ENCODE measurements at places on chromosomes 12 and 14.
A peak's percentile ranks its signal among the peaks of the same experiment; 100 is the strongest.

DNA sequence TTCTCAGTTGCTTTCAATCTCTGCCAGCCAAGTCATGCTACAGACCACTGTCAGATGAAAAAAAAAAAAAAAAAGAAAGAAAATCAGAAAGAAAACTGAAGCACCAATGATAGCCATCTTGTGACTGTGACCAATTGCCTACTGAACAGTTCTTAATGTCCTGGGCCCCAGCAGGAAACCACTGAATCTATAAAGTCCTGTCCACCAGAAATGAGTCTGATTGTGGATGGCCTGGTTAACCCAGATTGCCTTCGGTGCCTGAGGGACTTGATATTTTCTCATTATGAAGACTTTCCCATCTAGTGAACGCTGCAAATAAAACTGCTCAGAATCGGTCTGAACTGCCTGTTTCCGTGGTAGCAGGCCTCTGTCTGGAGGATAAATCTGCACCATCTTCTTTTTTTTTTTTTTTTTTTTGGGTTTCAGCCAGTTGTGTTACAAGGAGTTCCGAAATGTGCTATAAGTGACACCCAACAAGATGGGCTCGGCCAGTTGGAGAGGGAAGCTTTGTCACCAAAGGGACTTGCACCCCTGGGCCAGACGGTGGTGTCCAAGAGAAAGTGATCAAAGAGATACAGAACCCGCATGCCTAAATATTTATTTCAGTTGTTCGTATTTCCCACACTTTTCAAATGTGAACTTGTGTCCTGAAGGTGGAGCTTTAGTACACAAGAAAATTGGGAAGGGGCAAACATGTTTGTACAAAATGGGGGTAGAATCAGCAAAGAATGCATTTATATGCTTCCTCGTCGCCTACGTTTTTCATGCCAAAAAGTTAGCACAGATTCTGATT is 3.0 kb upstream of the PLXNC1 start:
- no peak for DNase-seq

- no peak for DNase-seq
Measured at GRCh38 chr14:68399971-68400370, 392.9 kb downstream of the ZFP36L1 start.

- peak; percentile 27 for DNase-seq
Measured at GRCh38 chr14:91573894-91574837, 64.1 kb upstream of the PPP4R3A start.

DNA sequence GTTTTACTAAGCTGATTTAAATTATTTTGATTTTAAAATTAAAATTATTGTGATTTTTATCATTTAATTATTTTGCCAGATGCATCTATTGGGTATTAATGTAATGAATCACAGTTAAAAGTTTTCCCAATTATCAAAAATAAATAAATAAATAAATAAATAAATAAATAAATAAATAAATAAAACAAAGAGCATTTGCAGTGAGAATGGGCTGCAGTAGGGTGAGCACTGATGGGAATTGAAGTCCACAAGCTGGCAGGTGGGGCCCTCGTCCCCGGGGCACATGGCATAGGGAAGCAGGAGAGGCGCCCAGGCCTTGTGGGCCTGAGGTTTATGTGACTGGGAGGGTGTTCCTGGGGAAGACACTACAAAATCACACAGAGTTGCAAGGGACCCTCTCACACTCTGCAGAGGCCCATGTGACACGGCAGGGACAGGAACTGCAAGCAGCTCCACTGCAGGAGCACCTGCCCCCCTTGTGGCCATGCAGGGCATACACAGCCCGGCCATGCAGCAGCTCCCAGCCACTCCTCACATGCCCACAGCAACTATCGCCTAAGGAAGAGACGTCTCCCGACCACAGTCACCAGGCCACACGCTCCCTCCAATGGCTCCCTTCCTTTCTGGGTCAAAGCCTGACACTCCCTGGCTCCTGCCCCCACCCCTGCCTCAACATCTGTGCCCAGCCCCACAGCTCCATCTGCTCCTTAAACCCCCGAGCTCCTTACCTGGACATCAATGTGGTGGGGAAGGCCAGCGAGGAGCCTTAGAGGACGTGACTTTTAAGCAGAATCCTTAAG is 256.3 kb upstream of the SFSWAP start:
- peak; percentile 54 for DNase-seq

GRCh38 chr12:51295651-51296050 is 25.4 kb upstream of the SMAGP start:
- DNase-seq: peak; percentile 19

- DNase-seq: peak; percentile 79
Measured at GRCh38 chr12:26246483-26247164, 51.3 kb downstream of the SSPN start.

DNA sequence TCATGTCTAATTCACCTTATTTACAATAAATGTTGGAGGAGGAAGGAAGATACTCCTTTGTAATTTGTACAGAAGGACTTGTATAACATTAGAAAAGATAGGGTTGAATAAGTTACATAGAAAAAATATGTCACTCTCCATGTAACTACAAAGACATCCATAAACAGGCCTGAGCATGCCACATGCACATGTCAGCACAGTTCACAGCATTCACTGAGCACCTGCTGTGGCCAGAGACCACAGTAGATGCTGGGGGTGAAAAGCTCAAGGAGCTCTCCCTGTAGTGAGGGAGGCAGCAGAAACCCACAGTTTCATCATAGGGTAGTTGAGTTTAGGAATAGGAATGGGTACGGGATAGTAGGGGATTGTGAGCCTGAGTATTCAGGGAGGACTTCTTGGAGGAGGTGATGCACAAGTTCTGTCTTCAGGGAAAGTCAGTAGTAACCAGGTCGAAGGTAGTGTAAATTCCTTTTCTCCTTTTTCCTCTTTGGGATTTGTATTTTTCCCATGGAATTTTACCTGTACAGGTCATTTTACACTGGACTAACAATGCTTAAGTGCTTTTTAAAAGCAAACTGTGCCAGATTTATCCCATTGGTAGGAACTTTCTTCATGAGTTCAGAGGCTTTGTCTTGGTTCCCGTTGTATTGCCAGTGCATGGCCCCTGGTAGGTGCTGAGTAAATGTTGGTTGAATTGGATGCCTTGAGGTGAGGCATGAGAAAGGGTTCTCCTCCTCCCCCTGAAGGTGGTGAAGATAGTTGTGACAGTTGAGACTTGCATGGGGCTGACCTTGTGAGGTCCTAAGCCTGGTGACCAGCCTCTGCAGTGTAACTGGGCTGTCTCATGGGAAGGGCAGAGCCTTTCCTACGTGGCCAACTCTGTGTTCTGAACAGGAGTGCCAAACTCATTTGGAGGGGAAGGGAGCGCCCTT is 20.2 kb downstream of the PRKCH start:
- DNase-seq: no peak

GRCh38 chr12:124240493-124240892 is 54.4 kb upstream of the RFLNA start:
- peak; percentile 29 for DNase-seq

DNA sequence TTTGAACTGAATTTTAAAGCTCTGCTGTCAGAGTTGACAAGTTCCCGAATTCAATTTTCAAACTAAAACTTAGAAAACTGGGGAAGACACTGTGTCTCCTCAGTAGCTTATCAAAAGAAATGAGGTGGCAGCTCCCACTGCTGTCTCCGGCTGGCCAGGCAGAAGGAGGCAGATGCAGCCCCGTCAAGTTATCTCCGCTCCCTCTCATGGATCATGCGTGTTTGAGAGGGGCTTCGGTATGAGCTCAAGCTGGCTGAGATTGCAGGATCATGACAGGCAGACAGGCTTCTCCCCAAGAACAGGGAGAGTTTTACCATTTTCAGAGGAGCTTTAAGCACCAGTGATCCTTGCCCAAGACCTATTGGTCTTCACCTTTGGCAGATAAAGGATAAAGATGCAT is 88.8 kb downstream of the NEDD1 start:
- no peak for DNase-seq

DNA sequence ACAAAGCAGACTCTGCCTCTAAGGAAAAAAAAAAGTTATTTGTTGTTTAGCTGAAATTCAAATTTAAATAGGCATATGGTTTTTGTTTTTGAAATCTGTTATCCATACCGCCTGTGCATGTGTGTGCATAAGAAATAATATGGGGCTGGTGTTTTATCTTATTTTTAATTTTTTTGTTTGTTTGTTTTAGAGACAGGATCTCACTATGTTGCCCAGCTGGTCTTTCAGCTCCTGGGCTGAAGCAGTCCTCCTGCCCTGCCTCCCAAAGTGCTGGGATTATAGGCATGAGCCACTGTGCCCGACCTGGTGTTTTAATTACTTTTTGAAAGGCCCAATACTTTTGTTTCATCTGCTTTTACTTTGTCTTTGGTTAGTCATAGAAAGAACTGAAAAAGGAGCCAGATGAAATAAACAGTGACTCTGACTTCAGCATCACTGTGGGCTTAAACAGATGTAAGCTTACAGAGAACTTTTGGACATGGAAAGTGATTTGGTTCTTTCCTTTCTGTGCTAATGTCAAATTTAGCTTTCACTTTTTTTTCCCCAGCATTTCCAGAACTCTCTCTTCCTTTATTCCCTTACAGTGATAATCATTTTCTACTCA is 37.2 kb downstream of the SUPT16H start:
- no peak for DNase-seq

- peak; percentile 49 for DNase-seq
Measured at GRCh38 chr12:113980537-113981337, 14.6 kb upstream of the RBM19 start.

DNA sequence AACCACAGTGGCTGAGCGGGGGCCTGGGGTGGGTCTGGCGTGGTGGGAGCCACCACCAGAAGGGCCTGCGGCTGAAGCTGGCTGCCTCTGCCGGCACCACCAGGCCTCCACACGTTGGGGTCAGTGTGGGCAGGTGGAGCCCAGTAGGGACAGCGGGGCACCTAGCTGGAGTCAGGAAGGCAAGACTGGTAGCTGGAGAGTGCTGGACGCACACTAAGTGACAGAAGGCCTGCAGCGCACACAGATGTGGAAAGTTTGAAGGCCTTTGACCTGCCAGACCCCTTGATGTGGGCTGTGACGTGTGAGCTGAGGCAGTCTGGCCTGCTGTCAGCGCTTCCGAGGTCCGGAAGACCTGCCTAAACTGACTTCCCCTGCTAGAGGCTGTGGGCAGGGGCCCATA is 26.3 kb downstream of the RIN3 start:
- DNase-seq: no peak

DNA sequence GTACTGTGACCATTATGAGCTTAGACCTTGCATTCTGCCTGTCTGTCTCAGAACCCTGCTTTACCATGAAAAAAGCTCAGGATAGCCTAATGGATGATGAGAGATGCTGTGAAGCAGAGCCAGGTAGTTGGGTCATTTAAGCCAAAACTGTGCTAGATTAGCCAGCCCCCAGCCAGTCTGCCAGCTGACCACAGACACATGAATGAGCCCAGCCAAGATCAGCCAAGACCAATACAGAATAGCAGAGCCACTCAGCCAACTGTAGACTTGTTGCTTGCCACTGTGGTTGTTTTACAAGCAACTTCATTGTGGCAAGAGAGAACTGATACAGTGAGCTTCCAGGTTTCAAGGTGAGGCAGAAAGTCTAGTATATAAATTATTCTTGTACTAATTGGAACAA is 12.8 kb upstream of the UTP20 start:
- no peak for DNase-seq

GRCh38 chr12:22625762-22626294 is 857 bp downstream of the ETNK1 start:
- peak; percentile 20 for DNase-seq

DNA sequence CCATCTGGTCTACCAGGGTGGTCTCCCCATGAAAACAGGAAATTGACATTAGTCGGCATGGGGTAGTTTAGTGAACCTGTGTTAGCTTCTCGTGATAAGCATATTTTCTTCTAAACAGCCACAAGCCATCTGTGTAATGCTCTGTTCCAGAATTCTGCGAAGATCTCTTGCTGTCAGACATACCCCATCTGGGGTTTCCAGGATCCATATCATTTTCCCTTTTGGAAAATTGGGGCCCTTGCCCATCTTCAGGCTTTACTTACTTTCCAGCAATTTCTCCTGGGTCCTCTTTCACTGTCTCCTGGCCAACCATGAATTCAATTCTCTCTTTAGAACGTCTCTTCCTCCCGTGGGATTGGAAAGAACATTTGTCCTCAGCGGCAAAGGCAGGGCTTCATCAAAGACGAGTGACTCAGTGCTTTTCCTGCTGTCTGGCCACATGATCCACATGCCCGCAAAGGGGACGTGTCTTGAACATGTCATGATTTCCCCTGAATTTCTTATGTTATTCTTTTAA is 21.4 kb upstream of the NCOR2 start:
- DNase-seq: peak; percentile 83

- no peak for DNase-seq
Measured at GRCh38 chr14:39977198-39977597, 545.0 kb upstream of the FBXO33 start.

GRCh38 chr14:23285530-23286019 is 357 bp downstream of the HOMEZ start:
- DNase-seq: peak; percentile 47

GRCh38 chr12:80648881-80649280 is 58.6 kb upstream of the MYF6 start:
- peak; percentile 12 for DNase-seq

GRCh38 chr12:52054833-52055730 is 3.8 kb downstream of the NR4A1 start:
- DNase-seq: no peak

DNA sequence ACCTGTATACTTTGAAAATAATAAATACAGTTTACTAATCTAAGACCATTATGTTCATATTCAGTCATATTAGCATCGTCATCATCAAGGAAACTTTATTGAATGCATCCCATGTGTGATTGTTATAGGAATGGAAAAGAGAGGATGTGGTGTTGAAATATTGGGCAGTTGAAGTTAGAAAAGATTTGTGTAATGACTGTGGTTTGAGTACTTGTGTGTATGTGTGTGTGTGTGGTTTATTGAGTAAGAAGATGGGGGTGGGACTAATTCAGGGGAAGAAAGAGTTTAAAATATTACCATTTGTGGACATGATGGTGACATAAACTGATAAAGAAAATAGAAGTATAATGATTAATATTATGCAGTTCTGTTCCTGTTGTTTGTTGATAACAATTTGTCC is 238.7 kb upstream of the SEL1L start:
- no peak for DNase-seq

DNA sequence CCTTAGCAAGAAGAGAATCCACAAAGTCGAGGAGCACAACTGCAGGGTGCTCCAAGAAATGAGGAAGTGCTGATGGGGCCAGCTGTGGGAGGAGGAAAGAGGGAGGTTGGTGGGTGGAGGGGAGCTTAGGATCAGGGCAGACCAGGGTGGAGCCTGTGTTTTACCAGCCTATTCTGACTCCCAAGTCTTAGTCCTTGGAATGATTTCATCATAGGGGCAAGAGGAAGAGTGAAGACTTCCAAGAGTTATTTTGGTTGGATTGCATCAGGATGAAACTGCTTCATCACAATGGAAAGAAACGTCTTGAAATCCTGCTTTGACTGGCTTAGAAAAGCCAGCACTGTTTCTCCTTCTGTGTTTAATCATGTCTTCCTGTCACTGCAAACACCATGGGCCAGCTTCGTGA is 194.0 kb downstream of the DPF3 start:
- no peak for DNase-seq
